ENCODE measurements at places on chromosomes 1 and 21. TPM values are rescaled to one million over a fixed set of nuclear protein-coding genes. Genes with fewer than 3 reads are reported as not detected.

- no peak for DNase-seq
Observed at GRCh38 chr21:38475519-38475918, 22.8 kb downstream of the ERG start.

DNA sequence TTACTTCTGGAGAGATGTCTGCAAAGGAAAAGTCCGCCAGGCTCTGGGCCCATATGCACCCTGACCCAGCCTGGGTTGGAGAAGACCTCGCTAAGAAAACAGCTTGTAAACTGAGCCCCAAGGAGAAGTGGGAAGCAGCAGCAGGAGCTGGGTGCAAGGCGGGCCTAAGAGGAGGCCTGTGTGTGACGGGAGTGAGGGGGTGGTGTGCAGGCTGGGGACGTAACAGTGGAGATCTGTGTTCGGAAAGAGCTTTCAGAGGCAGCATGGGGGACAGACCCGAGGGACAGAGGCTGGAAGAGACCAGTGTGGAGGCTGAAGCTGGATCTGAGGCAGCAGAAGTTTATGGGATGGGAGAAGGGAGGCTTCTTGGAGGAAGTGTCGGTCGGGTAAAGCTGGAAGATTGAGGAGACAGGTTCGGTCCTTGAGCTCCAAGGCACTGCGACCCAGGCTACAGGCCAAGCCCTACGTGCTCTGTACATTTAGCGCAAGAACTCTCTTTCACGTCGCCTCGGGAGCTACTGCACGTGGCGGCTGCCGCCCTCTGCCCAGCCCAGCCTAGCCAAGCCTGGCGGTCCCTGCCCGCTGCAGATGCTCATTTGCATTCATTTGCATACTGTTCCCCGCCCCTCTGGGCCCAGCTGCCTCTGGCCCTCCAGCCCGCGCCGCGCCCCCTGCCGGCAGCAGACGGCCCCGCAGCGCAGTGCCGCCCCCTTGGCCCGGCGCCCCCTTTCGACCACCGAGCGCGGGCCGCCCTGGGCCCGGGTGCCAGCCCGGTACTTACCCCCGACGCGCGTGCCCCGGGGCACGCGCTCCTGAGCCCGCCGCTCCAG lies 6.3 kb downstream of the HPCA start:
- DNase-seq: peak; percentile 62

DNA sequence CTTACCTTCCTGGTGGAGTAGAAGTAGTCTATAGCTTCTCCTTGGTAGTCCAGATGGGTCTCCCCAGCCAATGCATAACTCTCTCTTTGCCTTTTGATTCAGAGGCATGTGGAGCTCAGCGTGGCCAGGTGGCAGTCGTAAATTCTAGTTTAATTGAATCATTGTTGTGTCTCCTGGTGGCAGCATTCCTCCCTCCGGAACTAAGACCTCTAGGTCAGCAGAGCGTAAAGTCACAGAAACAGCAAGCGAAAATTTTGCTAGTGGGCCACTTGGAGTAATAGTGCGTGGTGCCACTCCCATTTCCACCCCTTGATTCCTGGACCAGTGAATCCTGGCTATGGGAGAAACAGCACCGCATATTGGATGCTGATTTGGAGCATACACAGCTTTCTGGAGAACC lies 3.9 kb upstream of the TMPRSS2 start:
- no peak for DNase-seq

DNA sequence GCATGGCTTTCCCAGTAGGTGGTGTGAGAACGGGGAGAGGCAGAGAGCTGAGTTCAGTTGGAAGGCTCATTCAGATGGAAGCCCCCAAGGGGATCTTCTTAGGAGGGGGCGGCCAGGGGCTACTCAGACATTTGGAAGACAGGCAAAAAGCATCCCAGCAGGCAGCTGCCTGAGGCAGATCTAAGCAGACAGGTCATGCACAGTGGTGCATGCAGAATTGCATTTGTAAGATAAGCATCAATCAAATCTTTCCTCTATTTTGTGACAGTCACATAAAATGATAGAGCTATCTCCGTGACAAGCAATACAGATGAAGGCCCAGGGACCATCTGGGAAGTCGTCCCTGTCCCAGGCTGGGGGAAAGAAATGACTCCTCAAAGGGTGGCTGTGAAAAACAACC lies 3.8 kb downstream of the RAB3B start:
- DNase-seq: no peak

- no peak for DNase-seq
Observed at GRCh38 chr1:184590163-184590750, 164.4 kb downstream of the EDEM3 start.

DNA sequence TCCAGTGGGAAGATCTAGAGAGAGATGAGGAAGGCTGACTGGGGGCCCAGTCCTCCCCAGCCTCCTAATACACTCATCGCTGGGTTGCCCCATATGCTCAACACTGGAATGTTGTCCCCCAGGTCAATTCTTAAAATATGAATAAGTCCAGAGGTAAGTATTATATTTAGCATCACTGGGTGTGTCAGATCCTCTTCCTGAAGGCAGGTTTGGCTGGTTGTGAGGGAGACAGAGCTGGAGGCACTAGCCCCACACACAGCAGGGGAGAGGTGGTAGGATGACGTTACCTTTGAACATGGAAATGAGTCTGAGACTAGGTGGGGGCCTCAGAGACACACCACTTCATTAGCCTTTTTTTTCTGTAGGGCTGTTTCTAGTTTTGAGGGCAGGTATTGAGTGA lies 42.6 kb downstream of the SLC44A3 start:
- no peak for DNase-seq

The DISC1 gene
- polyA plus RNA-seq: 3.0 TPM

DNA sequence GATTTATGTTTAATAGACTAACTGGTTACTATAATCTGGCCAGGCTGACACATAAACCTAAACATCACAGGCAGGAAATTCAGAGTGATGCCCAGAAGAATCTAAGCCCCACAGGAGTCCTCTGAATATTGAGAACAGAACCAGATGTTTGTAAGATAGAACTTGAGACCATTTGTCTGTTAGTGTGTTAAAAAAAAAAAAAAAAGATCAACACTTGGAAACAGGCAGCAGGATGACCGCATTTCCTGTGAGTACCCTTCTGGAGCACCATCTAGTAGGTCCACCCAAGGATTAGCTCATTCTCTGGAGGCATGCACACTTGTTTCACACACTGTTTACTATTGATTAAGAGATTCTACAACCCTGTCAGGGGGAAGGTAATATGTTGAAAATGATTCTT lies 111.4 kb upstream of the VANGL1 start:
- no peak for DNase-seq

DNA sequence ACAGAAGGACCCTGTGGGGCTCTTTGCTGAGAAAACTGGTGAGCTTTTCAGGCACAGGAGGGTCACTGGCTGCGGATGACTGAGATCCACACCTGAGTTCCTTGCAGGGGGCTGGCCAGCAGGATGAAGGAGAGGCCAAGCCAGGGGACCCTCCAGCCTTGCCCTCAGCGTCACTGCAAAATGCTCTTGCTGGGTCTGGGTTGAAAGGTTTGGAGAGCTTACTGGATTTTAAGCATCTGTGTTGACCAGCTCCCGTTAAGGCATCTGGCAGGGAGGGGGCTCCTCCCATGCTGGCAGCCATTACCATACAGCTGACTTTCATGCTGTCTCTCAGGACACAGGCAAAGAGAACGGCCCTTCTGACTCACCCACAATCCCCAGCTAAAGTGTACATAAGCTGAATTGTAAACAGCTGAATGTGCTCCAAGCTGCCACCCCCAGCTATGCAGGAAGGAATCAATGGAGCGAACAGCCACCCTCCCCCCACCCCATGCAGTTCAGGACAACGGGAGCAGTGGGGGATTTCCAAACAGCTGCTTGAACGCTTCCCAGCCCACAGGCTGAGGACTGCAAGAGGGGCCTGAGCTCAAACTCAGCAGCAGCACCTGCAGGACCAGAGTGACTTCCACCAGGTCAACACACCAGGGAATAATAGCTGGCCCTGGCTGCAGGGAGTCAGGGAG lies 21.3 kb upstream of the A3GALT2 start:
- DNase-seq: peak; percentile 65
